Nephron progenitor cell (in vitro differentiated cells): ENCODE measurements at places on chromosomes 6 and 20.
A peak's percentile ranks its signal among the peaks of the same experiment; 100 is the strongest.

DNA sequence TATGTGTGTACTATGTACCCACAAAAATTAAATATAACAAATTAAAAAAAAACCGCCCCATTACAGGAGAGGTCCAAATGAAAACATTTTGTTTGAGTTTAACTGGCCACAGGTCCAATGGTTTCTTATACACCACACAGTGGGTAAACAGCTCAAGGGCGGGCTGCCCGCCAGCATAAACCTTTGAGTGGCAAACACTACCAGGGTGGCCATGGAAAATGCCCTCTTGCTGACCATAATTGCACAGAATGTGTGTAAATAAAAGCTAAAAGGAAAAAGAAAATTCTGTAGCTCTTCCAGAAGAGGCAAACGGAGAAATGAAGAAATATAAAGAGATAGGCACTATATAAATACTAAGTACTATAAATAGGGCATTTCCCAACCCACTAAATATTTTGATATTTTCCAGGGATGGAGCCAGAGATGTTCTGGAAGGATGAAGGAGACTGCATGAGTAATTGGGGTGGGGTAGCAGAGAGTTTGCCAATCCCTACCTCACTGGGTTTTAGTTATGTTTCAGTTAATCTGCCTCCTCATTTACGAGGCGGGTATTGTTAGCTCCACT lies 1.1 kb upstream of the CDC5L start:
- DNase-seq: no peak

DNA sequence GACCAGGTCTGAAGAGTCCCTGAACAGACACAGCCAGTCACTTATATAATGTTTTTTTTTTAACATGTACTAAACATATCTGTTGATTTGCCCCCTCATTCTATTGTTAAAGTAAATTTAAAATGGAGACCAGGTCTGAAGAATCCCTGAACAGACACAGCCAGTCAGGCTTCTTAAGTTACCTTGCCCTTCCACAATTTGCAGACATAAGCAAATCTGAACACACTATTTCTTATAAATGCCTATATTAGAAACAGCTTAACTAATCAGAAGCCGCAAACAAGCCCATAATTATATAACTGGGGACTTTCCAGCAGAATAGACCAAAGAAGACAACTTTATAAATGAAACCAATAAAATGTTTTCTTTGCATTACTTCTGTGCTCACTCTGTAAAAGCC lies 118.2 kb downstream of the DNAH8 start:
- DNase-seq: no peak

GRCh38 chr6:37940074-37940847 lies 120.7 kb downstream of the ZFAND3 start:
- no peak for DNase-seq

DNA sequence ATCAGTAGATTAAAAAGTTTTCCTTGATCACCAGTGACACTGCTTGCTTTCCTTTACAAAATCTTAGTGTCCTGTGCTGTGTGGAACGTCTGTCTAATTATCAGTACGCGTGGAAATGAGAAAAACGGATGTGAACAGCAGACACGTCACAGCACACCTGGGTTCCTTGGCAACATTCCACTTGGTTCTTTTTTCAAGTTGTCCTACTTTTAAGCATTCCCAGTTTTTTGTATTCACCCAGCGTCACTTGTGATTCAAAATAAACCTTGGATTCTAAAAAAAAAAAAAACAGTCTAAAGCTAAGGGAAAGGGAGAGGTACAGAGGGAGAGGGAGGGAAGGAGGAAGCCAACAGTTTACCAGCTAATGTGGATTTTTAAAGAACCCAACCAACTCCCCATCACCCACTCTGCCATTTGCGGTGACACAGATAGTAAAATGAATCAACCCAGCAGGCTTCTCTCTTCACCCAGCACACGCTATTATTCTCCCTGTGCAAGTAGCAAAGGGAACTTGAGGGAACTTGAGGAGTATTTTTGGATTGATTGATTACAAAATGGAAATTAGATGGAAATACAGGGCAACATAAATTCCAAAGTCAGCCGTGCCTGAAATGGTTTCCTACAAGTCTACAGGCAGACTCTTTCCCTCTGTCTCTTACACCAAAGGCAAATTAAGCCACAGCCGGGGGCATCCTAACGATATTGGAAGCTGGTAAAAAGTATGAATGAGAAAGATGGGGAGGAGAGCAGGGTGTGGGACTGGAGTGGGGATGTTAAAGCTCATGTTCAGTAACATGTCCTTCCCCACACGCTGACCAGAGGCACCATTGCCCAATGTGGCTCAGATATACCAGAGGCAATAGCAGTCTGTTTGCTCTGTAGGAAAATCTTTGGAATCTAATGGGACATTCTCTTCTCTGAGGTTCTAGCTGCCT lies 129.8 kb downstream of the SASH1 start:
- DNase-seq: no peak

GRCh38 chr20:17061715-17062114 lies 165.1 kb upstream of the PCSK2 start:
- DNase-seq: no peak

GRCh38 chr6:26158076-26158580 lies 70.9 kb downstream of the HFE start:
- DNase-seq: peak; percentile 66

DNA sequence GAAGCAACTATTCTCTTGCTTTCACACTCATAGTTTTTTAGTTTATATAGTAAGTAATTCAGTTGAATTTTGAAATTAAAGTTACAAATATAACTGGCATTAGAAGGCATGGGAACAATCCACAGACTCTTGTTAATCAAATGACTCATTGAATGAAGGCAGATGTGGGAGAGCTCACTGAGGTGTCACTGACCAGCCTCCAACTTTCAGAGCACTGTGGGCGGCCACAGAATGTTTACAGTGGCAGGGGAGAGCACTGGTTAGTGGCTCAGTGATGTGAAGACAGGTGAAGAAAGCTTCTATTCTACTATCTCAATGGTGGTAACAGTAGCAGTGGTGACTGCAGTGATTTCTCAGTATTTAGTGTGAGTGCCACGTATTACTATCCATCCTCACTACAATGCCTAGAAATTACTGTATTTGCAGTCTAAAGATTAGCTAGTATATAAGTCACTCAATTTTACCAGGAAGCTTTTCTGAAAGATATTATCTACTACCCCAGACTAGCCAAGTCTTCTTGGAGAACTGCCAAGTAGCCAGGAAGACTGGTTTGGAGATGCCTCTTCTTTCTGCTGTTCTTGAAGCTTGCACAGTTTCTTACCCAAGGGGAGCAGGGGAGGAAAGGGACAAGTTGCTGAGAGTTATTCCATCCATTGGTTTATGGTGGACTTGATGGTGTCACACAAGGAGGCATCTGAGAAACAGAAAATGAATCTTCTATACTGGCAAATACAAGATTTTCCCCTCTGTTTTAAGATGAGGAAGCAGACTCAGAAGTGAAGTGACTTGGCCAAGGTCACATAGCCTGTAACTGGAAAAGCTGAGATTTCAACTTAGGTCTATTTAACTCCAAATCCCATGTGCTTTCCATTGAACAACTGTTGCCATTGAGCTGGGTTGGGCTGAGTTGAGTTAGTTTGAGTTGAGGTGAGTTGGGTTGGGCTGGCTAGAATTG lies 231.2 kb downstream of the ANKRD60 start:
- no peak for DNase-seq

- DNase-seq: no peak
These were observed 66.8 kb downstream of the ARHGAP18 start for GRCh38 chr6:129643176-129643575.
